Effector CD4-positive, alpha-beta T cell (primary cell): ENCODE measurements at places on chromosomes 3 and 15.

DNA sequence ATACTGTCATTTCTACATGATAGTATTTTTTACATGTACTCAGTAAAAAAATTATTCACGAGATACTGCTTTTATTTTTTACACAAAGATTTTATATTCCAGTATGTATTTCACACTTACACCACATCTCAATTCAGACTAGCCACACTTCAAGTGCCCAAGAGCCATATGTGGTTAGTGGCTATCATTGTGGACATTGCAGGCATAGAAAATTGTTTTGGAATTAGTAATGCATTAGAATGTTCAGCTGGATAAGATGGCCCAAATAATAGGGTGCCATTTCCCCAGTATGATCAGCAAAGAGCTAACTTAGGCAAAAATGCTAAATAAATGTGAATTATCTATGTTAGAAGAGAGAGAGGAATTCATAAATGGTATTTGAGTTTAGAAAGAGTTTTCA lies 203.8 kb upstream of the MCTP2 start:
- DNase-seq, result no peak

DNA sequence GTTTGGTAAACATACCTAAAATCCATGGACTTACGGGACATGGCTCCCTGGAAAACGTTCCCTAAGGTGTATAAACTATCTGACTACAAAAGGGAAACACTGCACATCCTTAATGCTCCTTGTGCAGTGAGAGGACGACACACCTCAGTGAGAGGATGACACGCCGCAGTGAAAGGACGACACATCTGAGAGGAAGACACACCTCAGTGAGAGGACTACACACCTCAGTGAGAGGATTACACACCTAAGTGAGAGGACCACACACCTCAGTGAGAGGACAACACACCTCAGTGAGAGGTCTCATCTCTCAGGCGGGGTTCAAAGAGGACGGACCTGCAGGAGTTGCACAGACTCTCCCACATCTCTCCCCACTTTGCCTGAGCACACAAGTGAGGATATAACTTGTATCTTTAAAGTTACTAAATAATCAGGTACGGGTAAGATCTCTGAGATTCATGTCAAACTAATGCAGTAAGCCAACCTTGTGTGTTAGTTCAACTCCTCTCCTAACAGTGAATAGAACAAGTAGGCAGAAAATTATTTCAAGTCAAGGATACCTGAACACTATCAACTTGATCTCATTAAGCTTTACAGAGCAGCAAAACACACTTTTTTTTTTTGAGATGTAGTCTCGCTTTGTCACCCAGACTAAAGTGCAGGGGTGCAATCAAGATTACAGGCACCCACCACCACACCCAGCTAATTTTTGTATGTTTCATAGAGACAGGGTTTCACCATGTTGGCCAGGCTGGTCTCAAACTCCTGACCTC lies 32.1 kb downstream of the HERC2 start:
- DNase-seq, result no peak

- no peak for DNase-seq
These were observed 355.5 kb downstream of the OCA2 start for GRCh38 chr15:27743638-27744037.

- no peak for DNase-seq
These were observed 2.2 kb upstream of the TMC3 start for GRCh38 chr15:81376231-81376630.

DNA sequence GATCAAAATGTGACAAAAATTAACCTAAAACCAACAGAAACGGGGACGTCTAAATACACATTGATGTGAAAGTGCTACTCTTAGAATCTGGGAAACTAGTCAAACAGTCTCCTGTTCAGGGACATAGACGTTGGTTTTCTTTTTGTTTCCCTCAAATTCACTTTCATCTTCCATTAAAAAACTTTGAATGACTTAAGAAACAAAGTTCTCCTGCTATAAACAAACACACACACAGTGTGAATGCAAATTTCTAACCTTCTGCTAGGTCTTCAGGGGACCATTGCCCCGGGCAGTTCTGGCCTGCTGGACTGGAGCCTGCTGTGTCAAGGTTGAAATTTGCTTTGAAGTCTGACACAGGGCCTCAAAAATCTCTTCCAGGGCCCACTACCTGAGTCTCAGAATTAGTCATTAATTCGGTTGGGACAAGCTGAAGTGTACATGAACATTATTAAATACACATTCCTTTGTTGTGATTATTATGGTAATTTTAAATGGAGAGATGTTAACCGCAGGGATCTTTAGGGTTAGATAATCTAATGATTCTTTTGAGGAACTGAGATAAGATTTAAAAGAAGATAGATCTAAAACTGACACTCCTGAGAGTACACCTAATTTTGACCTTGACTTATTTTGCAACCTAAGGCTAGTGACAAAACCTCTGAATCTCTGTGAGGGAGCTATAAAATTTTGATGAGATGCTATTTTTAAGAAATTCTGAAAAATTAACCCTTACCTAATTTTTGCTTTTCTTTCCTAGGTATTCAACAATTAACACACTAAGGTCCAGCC lies 1260.4 kb downstream of the ROBO1 start:
- DNase-seq, result no peak

GRCh38 chr3:187952849-187953248 lies 201.1 kb upstream of the LPP start:
- no peak for DNase-seq

- peak; percentile 13 for DNase-seq
These were observed 10.3 kb upstream of the CD47 start for GRCh38 chr3:108100906-108101660.

GRCh38 chr3:17122758-17123157 lies 238.0 kb downstream of the PLCL2 start:
- DNase-seq, result no peak

- DNase-seq, result no peak
These were observed 44.1 kb downstream of the DHX36 start for GRCh38 chr3:154280161-154280560.

DNA sequence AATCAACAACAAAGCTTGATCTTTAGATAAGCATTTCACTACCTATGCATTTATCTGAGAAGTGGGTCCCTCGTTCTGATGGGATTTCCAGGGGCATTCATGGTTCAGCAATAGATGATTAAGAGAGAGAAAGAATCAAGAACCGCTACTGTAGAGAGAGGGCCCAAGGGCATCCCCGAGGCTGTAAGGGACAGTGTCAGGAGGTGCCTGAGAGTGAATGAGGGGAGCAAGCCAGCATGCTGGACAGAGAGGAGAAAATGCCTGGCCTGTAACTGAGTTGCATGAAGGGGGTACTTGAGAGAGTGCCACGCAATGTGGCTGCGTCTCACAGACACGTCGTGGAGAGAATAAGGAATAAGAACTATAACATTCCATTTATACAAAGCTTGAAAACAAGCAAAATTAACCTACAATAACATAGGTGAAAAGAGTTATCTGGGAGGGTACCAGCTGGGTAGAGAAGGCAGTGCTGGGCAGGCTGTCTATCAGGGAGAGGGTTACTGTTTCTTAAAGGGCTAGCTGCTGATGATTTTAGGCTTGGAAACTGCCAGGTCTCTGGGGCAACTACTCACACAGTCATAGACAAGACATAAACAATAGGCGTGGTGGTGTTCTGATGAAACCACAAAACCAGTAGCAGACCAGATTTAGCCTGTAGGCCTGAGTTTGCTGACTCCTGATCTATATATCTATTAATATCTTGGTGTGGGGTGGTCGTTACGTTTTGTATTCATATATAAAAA lies 374.6 kb upstream of the CFAP20DC start:
- DNase-seq, result peak; percentile 6
